ENCODE measurements at places on chromosomes 3 and 15. TPM values are rescaled to one million over a fixed set of nuclear protein-coding genes. Genes with fewer than 3 reads are reported as not detected.

- no peak for DNase-seq
- no peaks in the 10 kb centered on the region for H3K36me3 ChIP-seq
- no peak overlapping the region for H3K4me3 ChIP-seq
- H3K27ac ChIP-seq, result no peak overlapping the region
- no peaks in the 10 kb centered on the region for H3K27me3 ChIP-seq
Observed at GRCh38 chr15:47768735-47769134, 51.4 kb downstream of the SEMA6D start.

DNA sequence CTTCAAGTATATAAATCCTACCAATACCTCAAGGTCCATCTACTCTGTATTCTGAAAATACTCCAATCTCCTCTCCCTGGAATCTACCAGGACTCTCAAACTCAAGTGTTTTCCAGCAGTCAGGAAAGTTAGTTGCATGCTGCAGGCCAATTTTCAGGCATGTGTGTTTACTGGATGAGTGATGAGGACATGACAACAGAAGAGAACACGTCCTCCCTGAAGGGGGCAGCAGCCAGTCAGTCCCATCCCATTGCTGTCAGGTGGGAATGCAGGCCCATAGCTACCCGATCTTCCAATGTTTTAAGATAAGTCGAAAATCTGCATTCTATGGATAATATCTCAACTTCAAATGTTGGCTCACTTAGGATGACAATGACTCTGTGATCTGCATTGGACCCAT is 496.2 kb downstream of the FHIT start:
- H3K27ac ChIP-seq, result no peak overlapping the region
- no peaks in the 10 kb centered on the region for H3K36me3 ChIP-seq
- H3K4me1 ChIP-seq, result no peaks in the 10 kb centered on the region
- no peak for DNase-seq
- H3K27me3 ChIP-seq, result no peaks in the 10 kb centered on the region

- DNase-seq, result no peak
- no peak overlapping the region for H3K4me3 ChIP-seq
- no peaks in the 10 kb centered on the region for H3K36me3 ChIP-seq
- no peaks in the 10 kb centered on the region for H3K27me3 ChIP-seq
- H3K4me1 ChIP-seq, result no peaks in the 10 kb centered on the region
Observed at GRCh38 chr3:94758751-94759150, 695.9 kb downstream of the NSUN3 start.

DNA sequence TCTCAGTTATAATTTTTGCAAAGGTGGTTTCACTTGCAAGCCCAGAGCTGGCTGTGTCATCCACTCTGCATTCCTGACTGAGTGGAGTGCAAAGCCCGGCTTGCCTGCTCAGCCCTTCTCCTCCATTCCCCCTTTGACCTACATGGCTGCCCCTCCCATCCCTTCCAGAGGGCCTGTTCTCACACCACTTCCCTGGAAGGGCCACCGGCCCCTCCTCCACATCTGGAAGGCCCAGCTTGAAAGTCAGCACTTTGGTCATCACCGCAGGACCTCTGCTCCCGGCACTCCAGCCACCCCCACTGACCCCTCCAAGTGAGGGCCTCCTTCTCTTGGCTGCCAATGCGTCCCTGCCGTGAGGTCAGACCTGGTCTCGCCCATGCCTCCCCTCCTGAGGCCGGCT is 74.1 kb upstream of the RNF7 start:
- H3K4me1 ChIP-seq, result no peaks in the 10 kb centered on the region
- no peak overlapping the region for H3K27ac ChIP-seq
- no peaks in the 10 kb centered on the region for H3K27me3 ChIP-seq
- no peak for DNase-seq
- no peaks in the 10 kb centered on the region for H3K36me3 ChIP-seq

DNA sequence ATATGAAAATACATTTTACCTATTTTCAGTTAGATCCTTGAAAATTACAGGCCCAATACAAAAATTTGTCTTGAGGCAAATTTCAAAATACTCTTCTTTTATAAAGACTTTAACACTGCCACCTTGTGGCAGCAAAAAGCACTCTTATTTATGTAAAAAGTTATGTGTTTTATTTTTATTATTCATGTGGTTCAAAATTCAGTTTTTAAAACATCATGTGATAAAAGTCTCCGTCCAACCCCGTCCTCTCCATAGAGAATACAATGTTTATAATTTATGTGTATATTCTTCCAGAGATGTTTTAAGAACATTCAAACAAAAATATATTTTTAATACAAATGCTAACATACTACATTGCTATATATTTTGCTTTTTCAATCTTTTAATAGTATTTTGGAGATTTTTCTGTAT is 36.9 kb upstream of the TRIM59 start:
- DNase-seq, result no peak
- H3K4me3 ChIP-seq, result no peak overlapping the region
- no peaks in the 10 kb centered on the region for H3K36me3 ChIP-seq
- no peaks in the 10 kb centered on the region for H3K27me3 ChIP-seq

Gene CFAP100
- not detected for total RNA-seq

DNA sequence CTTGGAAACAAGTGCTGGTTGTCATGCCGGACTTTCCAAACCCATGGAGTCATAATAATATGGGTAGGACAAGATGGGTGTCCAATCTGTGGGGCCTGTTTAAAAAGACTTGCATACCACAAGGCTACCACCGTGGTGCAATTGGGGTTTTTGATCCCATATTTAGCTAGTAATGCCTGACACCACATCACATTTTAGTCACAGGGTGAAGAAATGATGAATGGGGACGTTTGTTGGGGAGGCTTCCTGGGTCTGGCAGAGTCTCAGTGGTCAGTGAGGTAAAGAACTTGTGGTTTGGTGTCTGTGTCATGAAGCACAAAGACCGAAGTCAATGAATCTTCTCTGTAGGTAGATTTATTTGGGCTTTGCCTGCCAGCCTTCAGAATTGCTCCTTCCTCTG is 31.0 kb downstream of the P3H2 start:
- H3K4me1 ChIP-seq, result peaks cover 3% of the 10 kb centered on the region
- no peak overlapping the region for H3K27ac ChIP-seq
- no peak overlapping the region for H3K4me3 ChIP-seq
- DNase-seq, result no peak

Gene SLC2A2
- not detected for total RNA-seq

- H3K4me1 ChIP-seq, result no peaks in the 10 kb centered on the region
- no peak overlapping the region for H3K4me3 ChIP-seq
- no peaks in the 10 kb centered on the region for H3K36me3 ChIP-seq
- no peak overlapping the region for H3K27ac ChIP-seq
Observed at GRCh38 chr15:63146684-63147083, 10.6 kb downstream of the RPS27L start.

GRCh38 chr3:194840661-194841514 is 155.2 kb downstream of the FAM43A start:
- H3K27me3 ChIP-seq, result no peaks in the 10 kb centered on the region
- no peak for DNase-seq
- H3K4me1 ChIP-seq, result no peaks in the 10 kb centered on the region
- no peak overlapping the region for H3K4me3 ChIP-seq
- no peak overlapping the region for H3K27ac ChIP-seq

DNA sequence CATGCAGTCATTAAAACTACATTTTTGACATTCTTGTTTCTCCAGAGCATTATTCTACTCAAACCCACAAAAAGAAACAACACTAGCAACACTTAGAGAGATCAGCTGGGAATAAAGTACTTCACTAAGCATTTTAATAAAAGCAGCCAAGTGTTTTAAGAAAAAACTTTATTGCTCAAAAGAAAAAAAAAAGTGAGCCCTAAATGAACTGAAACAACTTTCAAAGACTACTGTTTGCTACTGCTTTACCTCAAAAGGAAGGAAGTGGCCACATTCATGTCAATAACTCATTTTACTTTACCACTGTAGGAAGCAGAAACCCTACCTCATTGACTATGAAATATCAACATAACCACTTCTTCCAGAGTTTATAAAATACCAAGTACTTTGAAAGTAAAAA is 91.3 kb downstream of the UACA start:
- H3K4me3 ChIP-seq, result no peak overlapping the region
- H3K27me3 ChIP-seq, result no peaks in the 10 kb centered on the region
- no peaks in the 10 kb centered on the region for H3K36me3 ChIP-seq

Gene PLCB2
- total RNA-seq, result 19.0 TPM

Gene TM4SF18
- total RNA-seq, result 14.7 TPM

Gene ASB14
- not detected for total RNA-seq

DNA sequence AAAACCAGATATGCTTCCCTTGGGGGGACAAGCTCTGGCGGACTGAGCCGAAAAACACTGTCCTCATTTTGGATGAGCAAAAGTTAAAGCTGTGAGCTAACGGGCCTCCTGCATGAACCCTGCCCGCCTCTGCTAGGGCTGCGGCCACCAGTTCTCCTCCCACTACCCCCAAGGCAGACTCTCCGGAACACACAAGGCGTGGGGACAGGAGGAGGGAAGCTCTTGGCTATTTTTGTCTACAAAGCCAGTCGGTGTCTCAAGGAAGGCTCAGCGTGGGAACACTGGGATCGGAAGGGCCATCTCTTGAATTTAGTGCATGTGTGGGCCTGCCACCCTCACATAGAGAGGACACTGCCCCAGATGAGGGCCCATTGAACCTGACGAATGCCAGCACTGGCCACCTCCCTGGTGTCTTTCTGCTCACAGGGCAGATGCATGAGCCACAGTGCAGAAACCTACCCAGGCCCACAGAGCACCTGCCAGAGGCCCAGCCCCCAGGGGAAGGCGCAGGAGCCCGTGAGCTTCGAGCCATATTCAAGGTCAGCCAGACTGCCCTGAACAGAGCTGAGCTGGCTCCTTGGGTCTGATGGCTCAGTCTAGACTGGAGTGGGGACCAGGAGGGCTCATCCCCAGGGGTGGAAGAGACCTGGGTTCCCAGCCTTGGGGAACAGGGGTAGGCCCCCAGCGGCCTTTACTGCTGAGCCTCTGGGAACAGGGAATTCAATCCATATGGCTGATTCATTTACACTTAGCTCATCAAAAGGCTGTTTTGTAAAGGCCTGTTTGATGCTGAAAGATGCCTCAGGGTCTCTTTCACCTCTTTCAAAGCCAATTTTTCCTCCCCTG is 38.3 kb downstream of the HCN4 start:
- H3K27ac ChIP-seq, result no peak overlapping the region
- no peak overlapping the region for H3K4me3 ChIP-seq
- no peaks in the 10 kb centered on the region for H3K36me3 ChIP-seq
- H3K4me1 ChIP-seq, result no peaks in the 10 kb centered on the region
- no peak for DNase-seq
- H3K27me3 ChIP-seq, result no peaks in the 10 kb centered on the region

GRCh38 chr15:85579957-85580694 is 199.7 kb downstream of the AKAP13 start:
- H3K27ac ChIP-seq, result peak overlapping the region; percentile 93
- H3K4me1 ChIP-seq, result peaks cover 18% of the 10 kb centered on the region
- H3K4me3 ChIP-seq, result no peak overlapping the region
- H3K36me3 ChIP-seq, result no peaks in the 10 kb centered on the region
- H3K27me3 ChIP-seq, result no peaks in the 10 kb centered on the region

Gene SLC6A1
- 5.0 TPM for total RNA-seq

Gene FOXL2
- total RNA-seq, result 0.26 TPM

DNA sequence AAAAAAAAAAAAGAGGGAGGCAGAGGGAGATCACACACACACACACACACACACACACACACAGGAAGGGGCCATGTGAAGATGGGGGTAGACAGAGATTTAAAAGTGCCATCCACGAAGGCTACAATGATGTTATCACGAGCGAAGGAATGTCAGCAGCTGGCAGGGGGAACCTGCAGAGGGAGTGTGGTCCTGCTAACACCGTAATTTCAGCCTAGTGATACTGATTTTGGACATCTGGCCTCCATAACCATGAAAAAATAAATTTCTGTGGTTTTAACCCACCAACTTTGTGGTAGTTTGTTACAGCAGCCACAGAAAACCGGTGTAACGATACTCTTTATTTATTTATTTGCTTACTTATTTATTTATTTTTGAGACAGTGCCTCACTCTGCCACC is 76.0 kb downstream of the TMCO5A start:
- no peaks in the 10 kb centered on the region for H3K27me3 ChIP-seq
- no peak overlapping the region for H3K4me3 ChIP-seq
- H3K27ac ChIP-seq, result no peak overlapping the region
- H3K36me3 ChIP-seq, result no peaks in the 10 kb centered on the region
- no peak for DNase-seq

DNA sequence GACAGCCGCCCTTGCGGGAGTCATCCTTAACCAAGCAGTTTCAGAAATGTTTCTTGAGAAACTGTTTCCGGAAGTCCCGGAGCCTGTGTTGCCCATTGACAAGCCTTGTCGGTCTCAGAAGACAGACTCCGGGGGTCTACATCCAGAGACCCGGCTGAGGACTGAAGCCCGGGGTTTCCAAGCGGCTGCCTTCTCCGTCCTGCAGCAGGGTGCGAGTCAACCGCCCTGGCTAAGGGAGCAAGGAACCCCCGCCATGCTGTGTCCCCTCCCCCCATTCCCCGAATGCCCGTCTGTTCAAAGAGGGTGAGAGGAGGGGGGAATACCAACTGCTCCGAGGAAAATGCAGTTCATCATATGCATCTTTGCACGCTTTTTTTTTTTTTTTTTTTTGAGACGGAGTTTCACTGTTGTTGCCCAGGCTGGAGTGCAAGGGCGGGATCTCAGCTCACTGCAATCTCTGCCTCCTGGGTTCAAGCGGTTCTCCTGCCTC is 61.6 kb downstream of the ATP1B3 start:
- H3K4me3 ChIP-seq, result no peak overlapping the region
- no peaks in the 10 kb centered on the region for H3K4me1 ChIP-seq
- no peaks in the 10 kb centered on the region for H3K27me3 ChIP-seq
- no peak for DNase-seq
- H3K36me3 ChIP-seq, result no peaks in the 10 kb centered on the region
- H3K27ac ChIP-seq, result no peak overlapping the region

Gene CTDSPL
- total RNA-seq, result 6.4 TPM

Gene ANKUB1
- not detected for total RNA-seq

GRCh38 chr3:44554626-44555592 is at the start of gene ZKSCAN7:
Gene ZKSCAN7, plus strand, starts transcription at chr3:44555193. Its CDS starts 1,855 bp downstream, at chr3:44557048.
- no peaks in the 10 kb centered on the region for H3K27me3 ChIP-seq
- peak within 1 kb of the TSS; percentile 71 for H3K4me3 ChIP-seq
- H3K4me1 ChIP-seq, result no peaks in the 10 kb centered on the region
- peak; percentile 33 for DNase-seq
- no peaks in the 10 kb centered on the region for H3K36me3 ChIP-seq

Gene SLC49A4
- 9.7 TPM for total RNA-seq

Gene KBTBD8
- total RNA-seq, result 0.98 TPM

GRCh38 chr3:101732240-101732641 is 7.8 kb downstream of the CEP97 start:
- no peak for DNase-seq
- H3K36me3 ChIP-seq, result no peaks in the 10 kb centered on the region
- H3K4me3 ChIP-seq, result no peak overlapping the region
- H3K27me3 ChIP-seq, result no peaks in the 10 kb centered on the region
- H3K4me1 ChIP-seq, result no peaks in the 10 kb centered on the region

GRCh38 chr3:185460719-185461350 is 38.0 kb downstream of the TMEM41A start:
- no peaks in the 10 kb centered on the region for H3K36me3 ChIP-seq
- no peak overlapping the region for H3K27ac ChIP-seq
- no peaks in the 10 kb centered on the region for H3K27me3 ChIP-seq
- DNase-seq, result no peak
- no peak overlapping the region for H3K4me3 ChIP-seq

Gene ATP13A5
- total RNA-seq, result not detected

DNA sequence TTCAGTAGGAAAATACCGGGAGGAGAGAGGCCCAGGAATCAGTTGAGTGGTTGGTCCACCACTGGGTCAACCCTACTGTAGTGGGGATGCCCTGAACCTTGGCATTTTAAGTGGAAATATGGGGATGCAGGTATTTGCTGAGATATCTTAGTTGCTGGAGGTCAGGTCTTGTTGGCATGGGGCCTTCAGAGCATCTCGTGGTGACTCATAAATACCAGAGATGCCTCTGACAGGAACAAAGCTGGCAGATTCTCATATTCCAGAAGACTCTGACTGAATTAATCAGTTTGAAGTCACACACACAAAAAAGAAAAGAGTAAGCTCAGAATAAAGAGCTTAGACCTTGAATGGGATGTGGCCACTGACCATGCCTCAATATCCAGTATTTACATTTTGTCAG is 91.6 kb downstream of the CACNA2D3 start:
- no peaks in the 10 kb centered on the region for H3K27me3 ChIP-seq
- no peaks in the 10 kb centered on the region for H3K36me3 ChIP-seq
- H3K4me1 ChIP-seq, result no peaks in the 10 kb centered on the region

Data from uterus (tissue), 4 donors.